ENCODE measurements at places on chromosomes 3 and 15.

GRCh38 chr15:77611767-77612166, 20.9 kb downstream of the LINGO1 start:
- no peak for ATAC-seq

DNA sequence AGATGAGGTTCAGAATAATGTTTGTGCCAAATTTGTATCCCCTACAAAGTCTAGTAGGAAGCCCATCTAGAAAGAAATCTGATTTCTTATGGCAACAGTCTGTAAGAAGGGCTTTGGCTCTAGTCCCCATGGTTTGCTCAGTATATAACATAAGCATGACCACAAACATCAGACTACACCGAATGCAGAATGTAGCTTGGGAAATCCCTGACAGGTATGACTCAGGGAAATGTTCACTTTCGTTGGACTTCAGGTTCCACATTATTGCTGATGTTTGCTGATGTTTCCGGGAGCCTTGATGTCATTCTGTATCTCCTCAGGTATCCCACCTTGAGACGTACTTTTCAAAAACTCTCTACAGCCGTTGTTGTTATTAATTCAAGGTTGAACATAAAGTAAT, 304.4 kb upstream of the TGFBR2 start:
- no peak for ATAC-seq

DNA sequence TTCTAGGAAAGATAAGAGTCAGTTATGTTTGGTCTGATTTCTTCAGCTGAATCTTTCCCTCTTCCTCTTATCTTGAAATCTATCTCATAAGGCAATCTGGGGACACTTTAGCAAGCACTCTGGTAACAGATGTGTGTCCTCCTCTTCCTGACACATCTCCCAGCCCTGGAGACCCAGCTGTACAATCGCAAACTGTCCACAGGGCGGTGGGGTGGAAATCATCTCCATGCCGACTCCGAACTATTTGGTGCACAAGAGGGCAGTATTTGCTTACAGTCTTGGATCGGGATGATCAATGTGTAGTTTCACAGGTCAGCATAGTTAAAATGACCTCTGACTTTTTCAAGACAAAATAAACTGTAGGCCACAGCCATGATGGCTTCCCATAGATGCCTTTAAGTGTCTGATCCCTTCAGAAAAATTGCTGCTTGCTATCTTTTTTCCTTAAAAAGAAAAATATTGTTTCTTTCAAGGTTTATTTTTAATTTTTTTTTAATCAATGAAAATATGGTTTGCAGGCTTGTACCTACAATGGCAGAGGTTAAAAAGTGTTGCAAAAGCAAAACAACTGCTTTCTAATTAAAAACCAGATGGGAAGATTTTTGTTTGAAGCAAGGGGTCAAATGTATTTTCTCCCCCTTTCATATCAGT, 17.7 kb downstream of the EEFSEC start:
- ATAC-seq, result peak; percentile 70

DNA sequence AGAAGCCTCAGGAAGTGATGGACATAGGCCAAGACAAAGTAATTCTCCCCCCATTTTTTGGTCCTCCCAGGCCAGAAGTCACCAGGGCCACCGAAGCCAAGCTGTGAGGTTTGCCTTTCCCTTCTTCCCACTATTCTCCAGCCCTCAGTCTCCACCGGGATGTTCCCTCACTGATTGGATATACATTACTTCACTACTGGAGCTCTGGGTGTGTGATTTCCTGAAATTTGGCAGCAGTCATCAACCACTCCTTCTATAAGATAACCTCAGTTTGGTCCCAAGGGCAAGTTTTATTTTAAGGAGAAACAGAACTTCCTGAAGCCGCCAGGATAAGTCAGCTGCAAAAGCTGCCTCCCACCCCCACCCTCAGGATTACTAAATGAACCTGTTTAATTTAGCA, 11.3 kb downstream of the SLCO2A1 start:
- no peak for ATAC-seq

GRCh38 chr15:72037321-72037720, 80.6 kb downstream of the MYO9A start:
- no peak for ATAC-seq
